GM23248 (cell line): ENCODE measurements at places on chromosomes 6 and 20. TPM values are rescaled to one million over a fixed set of nuclear protein-coding genes. Genes with fewer than 3 reads are reported as not detected.

Gene PTGIS
- total RNA-seq, result 178 and 192 TPM in 2 replicates

- DNase-seq, result peak; percentile 78
Measured at GRCh38 chr6:11428895-11429294, 108.7 kb upstream of the TMEM170B start.

GRCh38 chr6:33069021-33069738 is 4.3 kb downstream of the HLA-DPA1 start:
- no peak for DNase-seq

- no peak for DNase-seq
Measured at GRCh38 chr6:139765825-139766285, 391.4 kb upstream of the CITED2 start.

DNA sequence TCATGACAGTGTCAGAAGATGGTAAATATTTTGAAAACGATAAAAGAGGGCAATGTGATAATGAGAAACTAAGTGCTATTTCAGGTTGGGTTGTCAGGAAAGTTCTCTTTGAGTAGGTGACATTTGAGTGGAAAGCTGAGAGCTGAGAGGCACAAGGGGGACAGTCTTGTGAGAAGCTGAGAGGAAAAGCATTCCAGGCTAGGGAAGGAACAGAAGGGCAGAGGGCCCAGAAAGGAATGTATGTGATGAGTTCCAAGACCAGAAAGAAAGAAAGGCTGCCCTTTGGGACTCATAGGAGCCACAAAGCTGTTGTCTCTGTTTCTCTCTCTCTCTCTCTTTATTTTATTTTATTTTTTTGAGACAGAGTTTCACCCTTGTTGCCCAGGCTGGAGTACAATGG is 7.6 kb upstream of the RNF182 start:
- no peak for DNase-seq

GRCh38 chr6:16690608-16691142 is 70.6 kb downstream of the ATXN1 start:
- DNase-seq, result peak; percentile 69

DNA sequence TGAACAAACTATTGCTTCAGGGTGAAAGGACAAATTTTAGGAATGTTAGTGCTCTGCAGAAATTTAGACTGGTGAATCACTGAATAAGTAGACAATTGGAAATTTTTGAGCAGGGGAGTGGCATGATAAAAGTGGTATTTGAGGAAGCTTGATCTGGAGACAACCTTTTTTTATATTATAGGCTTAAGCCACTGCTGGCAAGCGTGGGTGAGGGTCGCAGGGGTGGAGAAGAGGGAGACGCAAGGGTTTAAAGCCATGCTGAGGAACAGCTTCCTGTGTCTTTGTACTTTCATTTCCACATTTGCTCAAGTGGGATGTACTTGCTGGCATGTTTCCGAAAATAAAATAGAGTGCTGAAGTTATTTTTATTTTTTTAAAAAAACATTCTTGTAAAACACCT is 23.7 kb downstream of the NCOA7 start:
- DNase-seq, result no peak

DNA sequence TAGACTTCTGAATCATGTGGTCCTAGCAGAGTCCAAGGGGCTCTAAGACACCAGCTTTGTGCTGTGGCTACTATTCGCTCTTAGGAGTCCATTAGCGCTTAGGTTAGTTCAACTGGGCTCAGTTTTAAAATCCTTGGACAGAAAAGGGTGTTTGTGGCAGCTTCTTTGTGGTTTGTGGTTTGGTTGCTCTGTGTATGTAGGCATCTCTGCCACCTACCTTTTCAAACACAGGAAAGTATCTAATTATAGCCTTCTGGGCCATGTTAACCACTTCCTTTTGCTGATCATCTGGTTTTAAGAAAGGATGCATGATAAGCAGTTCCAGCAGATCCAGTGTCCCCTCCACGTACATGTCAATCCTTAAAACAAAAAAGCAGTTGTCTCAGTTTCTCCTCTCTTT is 10.8 kb downstream of the GSTA4 start:
- peak; percentile 9 for DNase-seq

Gene SLC17A4
- total RNA-seq, result not detected in 2 replicates

Gene CPXM1
- total RNA-seq, result not detected in 2 replicates

Gene SHLD1
- total RNA-seq, result 1.8 and 2.6 TPM in 2 replicates

DNA sequence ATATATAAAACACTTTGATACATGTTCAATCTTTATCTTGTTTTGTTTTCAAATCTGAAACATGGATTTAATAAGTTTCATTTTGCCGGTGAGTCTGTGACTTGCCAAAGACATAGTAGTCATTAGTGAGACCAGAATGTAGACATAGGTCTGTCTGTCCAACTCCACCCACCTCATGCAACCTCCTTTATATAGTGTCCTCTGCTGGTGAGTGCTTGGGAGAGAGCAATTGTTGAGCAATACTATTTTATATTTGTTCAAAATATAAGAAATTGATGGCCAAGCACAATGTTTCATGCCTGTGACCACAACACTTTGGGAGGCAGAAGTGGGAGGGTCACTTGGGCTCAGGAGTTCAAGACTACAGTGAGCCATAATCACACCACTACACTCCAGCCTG is 10.8 kb upstream of the LY86 start:
- no peak for DNase-seq
